ENCODE measurements at places on chromosomes 11 and 22.

GRCh38 chr11:78731027-78731426 is 156.4 kb upstream of the NARS2 start:
- DNase-seq, result no peak

DNA sequence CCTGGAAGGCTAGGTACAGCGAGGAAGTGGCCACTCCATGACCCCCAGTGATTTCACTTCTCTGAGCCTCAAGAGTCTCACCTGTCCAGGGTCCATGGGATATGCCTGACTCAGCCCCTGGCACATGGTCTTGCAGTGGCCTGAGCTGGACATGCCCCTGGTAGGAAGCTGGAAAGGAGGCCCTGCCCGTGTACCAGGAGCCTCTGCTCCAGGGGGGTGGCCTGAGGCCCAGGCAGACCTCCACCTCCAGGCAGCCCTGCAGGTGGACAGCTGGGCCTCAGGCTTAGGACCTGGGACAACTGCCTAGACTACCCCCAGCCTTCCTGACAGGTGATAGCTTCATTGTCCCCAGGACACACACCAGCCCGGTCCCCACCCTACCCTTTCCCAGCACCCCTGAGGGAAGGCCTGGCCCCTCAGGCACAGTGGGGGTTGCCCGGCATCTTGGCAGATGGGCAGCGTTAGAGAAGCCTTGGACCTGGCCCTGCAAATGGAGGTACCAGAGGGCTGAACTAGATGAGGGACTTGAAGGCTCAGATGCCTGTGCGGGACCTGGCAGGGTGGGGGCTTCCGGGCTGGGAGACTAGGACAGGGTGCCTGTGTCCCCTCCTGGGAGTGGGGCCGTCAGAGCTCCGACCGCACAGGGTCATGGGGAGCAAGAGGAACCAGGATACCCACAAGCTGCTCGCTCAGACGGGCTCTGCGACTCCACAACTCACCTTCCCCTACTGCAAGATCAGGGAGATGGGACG is 53.6 kb downstream of the CDKN1C start:
- DNase-seq, result no peak

GRCh38 chr22:38203855-38204514 is 2.2 kb downstream of the MAFF start:
- DNase-seq, result no peak

DNA sequence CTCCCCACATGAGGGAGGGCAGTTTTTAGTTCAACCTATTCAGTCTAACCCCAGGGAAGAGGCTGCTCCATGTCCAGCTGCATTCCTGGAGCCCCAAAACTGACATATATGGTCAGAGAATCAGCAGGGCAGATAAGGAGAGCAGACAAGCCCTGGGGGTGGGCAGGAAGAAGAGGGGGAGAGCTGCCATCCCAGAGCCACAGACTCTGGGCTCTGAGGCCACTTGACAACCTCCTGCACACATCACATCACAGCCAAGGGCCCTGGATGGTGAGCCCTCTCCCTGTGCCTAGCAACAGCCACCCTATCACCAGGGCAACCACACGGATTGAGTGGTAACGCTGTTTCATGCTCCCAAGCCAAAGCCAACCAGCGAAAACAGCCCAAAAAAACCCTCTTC is 3.1 kb downstream of the ARHGAP1 start:
- no peak for DNase-seq

DNA sequence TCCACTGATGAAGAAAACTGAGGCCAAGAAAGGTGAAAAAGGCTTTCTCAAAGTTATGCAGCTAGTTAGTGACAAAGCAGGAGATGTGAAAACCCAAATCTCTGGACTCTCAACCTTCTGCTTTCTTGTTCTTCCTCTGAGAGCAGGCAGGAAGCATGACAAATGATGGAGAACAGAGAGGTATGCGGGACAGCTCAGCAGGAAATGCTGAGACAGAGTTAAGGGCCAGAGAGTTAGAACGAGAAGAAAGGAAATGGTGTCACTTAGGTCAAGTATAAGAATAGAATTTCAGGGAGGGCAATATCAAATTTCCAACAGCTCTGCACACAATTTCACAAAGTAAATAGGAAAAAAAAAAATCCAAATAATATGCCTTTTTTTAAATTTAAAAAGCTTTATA is 67.6 kb upstream of the ARHGAP42 start:
- DNase-seq, result no peak

DNA sequence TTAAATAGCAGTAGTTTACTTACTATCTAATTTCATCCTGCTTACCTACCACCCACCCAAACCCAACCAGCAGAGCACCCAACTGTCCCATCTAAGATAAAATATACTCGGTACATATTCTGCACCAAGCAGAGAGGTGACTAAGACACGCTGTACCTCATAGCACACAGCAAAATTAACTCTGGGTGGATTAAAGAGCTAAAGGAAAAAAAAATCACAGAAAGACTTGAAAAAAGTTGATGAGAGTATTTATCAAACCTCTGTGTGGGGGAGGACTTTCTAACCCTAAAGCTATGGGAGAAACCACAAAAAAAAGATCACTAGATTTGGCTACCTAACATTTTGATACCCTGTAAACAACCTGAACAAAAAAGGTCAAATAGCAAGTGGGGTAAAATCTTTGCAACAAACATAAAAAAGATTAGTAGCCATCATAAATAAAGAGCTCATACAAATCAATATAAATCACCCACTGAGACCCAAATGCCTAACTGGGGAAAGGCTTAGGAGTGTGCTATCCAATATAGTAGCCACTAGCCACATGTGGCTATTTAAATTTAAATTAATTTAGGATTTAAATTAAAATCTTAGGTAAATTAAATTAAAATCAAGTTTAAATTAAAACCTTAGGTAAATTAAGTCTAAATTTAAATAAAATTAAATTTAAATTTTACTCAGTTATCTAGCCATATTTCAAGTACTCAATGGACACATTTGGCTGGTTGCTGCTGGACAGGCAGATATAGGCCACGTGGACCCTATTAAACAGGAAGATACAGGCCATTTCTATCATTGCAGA is 25.6 kb upstream of the CD5 start:
- no peak for DNase-seq

DNA sequence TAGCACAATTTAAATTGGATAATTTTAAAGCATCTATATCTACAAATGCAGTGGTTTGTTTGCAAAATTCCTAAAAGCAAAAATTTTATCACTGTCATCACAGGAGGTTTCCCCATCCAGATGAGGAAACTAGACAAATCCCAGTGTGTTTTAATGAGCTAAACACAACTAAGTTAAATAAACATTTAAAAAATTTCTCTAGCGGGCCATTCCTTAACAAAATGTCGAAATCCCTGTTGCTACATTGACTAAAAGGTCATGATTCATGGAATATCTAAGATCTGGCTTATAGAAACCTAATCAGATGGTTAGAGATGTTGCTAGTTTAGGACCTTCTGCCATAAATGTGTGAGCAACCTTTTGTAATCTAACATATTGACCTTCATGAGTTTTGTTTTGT is 107.3 kb upstream of the BDNF start:
- DNase-seq, result no peak

GRCh38 chr22:41175546-41175945 is 29.6 kb upstream of the L3MBTL2 start:
- DNase-seq, result no peak

GRCh38 chr22:48331266-48331665 is 1496.4 kb downstream of the BRD1 start:
- DNase-seq, result no peak

DNA sequence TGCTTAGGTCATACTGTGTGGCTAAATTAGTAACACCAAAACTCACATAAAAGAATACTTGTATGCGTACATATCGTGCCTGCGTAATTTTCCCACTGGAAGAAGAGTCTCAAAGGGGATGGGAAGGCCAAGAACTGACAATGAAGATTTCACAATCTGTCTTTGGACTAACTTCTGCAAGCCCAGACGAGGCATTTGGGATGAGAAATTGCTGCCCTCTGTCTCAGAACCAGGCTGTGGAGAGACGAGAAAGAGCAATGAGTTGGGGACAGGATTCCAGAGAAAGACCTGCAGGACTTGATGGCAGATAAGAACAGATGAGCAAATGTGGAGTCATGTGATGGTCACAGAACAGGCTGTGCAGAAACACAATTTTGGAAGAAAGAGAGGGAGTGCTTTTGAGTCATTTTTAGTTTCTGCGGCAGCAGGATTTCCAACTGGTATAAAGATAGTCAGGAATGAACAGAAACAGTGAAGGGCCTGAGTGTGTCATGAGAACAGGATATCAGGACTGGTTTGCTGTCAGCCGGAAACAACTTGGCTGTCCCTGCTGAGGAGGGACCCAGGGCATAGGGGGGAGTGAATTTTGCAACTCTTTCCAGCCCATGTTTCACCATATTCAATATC is 82.7 kb upstream of the CTSC start:
- DNase-seq, result no peak

- DNase-seq, result no peak
Observed at GRCh38 chr11:125412177-125412496, 83.9 kb downstream of the FEZ1 start.

DNA sequence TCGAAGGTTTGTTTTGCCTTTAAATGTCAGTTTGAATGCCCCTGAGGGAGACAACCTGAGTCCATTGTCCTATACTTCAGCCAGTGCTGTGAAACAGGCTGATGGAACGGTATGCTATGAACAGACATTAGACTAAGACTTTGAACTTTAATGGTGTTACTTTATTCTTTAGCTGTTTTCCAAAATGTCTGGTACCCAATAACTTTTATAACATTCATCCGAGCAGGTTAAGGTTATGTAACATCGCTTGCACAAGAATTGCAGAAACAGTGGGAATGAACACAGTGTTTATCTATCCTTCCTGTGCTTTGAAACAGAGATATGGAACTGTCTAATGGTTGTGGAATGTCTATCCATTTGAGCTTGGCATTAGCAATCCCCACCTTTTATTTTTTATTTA is 12.5 kb upstream of the PTS start:
- no peak for DNase-seq

Data from stimulated activated CD8-positive, alpha-beta memory T cell treated with anti-CD3 and anti-CD28 coated beads, Interleukin-2, amount 100 ng/mL, for 1 hour (primary cell).